ENCODE measurements at places on chromosomes 1 and 21. TPM values are rescaled to one million over a fixed set of nuclear protein-coding genes. Genes with fewer than 3 reads are reported as not detected.

The C1QTNF12 gene
- 0.25 TPM for total RNA-seq

The ADAMTS4 gene
- total RNA-seq: 0.49 TPM

The MYOG gene
- not detected for total RNA-seq

The CSRP1 gene
- total RNA-seq: 23.1 TPM

The LUZP1 gene
- 6.6 TPM for total RNA-seq

The RAB3B gene
- total RNA-seq: 12.5 TPM

The CHI3L2 gene
- total RNA-seq: 0.49 TPM
